ENCODE measurements at places on chromosomes 1 and 21.
A peak's percentile ranks its signal among the peaks of the same experiment; 100 is the strongest.

DNA sequence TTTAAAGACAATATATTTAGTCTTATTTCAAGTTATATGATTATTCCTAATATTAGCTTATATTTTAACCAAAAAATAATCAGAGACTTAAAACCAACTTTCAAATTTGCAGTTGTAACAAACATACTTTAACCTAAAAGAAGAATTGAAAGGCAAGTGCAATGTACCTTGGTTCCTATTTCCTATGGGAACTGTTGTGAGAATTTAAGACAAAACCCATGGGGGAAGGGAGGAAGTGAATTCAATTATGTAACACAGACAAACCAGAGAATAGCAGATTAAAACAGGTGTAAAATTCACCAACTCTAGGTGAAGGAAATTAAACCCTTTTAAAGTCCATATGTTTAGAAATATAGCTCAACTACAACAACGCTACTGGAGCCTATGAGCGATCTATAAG lies 22.6 kb upstream of the CR2 start:
- no peak for DNase-seq

DNA sequence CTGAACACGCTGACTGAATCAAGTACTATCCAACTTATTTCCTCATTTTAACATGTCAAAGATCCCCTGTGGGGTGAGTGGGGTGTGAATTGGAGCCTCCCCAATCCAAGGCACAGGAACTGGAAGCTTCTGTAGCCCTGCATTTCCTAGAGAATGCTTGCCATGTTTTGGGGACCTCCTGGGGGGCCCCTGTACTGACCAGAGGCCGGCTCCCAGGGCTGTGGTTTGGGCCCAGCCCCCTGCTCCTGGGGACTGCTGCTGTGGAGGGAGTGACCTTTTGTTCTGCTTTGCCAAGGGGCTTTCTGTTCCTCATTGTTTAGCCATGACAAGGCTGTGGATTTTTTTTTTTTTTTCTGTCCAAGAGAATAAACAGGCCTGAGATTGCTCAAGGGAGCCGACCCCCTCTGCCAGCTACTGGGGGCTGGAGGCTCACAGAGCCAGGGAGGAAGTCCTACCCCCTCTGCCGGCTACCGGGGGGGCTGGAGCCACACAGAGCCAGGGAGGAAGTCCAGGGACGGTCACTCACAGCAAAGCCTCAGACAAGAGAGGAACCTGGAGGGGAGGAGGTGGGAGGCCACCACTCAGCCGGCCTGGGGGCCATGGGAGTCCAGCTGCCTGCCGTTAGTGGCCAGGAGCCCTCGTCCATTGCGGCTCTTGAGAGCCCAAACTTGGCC lies 17.4 kb downstream of the TNFRSF1B start:
- no peak for DNase-seq

DNA sequence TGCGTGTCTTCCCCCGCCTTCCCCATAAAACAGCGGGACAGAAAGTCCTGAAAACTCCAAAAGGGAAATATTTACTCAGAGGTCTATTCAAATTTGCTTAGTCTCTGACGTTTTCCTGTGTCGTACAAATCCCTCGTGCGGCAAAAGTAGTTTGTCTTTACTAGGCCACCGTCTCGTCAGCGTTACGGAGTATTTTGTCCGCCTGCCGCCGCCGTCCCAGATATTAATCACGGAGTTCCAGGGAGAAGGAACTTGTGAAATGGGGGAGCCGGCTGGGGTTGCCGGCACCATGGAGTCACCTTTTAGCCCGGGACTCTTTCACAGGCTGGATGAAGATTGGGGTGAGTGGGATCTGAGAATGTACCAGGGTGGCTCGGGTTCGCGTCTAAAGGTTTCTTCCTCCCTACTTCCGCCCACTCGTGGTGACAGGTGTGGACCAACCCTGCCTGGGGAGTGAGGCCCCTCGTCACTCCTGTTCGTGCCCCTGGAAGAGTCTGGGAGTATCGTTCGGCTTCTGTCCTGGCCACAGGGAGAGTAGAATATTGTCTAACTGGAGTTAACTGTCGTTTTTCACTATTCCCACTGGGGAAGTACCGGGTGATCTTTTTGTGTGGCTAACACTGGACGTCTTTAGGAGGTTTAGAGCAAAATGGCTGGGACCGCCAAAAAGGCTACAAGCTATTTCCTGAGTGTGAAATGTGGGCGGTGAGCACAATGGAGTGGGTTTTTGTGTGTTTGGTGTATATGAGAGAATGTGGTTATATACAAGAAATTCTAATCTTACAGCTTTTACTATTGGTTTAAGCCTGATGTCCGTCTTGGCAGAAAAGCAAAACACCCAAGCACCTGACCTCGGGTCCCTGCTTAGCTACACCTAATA lies at the start of gene ATF6:
ATF6 (plus strand) TSS at position 219 of the 880 bp plus-strand sequence; CDS start at position 260, 41 bp downstream.
- peak; percentile 66 for DNase-seq

DNA sequence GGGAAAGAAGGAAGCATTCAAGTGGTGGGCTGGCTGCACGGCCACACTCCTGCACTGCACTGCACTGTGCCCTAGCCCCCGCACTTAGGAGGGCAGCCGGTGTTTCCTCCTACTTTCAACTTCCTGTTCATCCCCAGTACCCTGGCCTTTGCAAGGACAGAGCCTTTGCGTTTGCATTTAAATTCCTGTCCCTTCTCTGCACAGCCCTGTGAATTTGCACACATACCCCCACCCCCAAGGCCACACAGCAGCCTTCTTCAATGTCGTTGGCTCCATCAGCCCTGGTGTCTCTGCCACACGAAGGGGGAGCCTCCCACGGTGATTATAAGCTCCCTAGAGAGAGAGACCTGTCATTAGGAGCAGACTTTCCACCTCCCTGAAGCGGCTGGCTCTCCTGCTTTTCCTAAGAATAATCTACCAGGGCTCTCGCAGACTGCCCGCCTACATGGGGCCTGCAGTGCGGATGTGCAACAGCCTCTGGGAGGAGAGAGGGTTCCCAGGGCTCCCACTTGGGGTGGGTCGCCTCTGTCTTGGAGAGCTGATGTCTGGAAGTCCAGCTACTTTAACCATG lies 13.2 kb upstream of the SLC45A3 start:
- DNase-seq: no peak

DNA sequence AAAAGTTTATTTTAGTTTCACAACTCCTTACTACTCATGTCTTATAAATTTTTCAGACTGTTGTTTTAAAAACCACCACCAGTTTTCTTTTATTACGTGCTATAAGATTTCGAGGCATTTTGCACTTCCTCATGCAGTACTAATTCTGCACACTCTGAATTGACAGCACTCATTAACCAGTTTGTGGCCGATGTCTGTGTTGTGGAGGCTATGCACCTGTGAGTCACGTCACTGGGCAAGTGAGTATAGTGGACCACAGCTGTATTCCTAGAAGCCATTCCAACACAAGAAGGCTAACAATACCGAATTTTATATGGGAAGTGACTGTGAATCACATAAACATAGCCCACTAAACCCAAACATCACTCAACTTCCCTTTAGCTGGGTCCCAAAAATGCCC lies 21.0 kb upstream of the SPATA6 start:
- DNase-seq: no peak

GRCh38 chr21:44636209-44637017 lies 743 bp upstream of the KRTAP10-10 start:
- DNase-seq: no peak

DNA sequence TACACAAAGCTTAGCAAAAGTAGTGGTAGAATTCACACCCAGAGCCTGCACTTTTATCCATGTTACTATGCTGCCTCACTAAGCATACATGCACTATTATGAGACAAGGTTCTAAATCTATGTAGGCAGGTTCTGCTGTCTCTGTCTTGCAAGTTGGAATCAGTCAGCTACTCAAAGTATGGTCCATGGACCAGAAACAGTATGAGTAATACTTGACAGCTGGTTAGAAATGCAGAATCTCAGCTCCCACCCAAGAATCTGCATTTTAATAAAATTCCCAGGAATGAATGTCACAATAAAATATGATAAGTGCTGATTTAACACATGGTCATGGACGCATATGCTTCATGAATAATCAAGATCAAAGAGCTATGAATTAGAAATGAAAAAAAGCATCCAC lies 50.5 kb downstream of the DSCAM start:
- no peak for DNase-seq

GRCh38 chr1:225674381-225674780 lies 21.5 kb upstream of the ENAH start:
- no peak for DNase-seq

- no peak for DNase-seq
Observed at GRCh38 chr1:44467566-44467965, 62.5 kb downstream of the RNF220 start.

GRCh38 chr1:54312796-54313316 lies 93.3 kb downstream of the SSBP3 start:
- DNase-seq: no peak

GRCh38 chr1:94754570-94754969 lies 65.6 kb upstream of the SLC44A3 start:
- DNase-seq: no peak

- no peak for DNase-seq
Observed at GRCh38 chr1:228156941-228157728, 7.4 kb downstream of the GJC2 start.

DNA sequence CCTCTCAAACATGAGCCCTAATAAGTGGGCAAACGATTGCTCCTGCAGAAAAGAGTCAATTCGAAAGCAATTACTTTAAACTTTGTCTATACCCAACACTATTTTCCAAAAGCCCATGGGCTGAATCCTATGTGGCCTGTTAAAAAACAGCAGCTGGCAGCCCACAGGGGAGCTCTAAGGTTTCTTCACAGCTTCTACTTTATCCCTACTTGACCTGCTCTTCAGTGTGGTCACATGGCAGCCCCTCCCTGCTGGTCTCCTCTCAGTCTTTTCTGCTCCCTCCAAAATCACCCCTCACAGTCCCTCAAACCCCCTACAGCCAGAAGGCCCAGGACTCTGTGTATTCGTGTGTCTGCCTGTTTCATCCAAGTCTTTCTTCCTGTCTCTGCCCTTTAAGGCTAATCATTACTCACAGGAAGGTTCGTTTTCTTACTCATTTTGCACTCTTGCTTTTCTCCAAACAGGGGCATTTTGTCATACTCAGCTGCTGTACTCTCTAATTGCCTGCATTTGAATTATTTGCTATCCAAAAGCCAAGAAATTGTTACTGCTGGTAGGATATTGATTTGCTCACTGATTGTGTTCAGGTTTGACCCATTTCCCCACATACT lies 62.4 kb upstream of the FAM3B start:
- DNase-seq: no peak
